ENCODE measurements at places on chromosomes 2 and 18.
A peak's percentile ranks its signal among the peaks of the same experiment; 100 is the strongest.

- no peak for DNase-seq
Measured at GRCh38 chr2:15159751-15160177, 401.4 kb downstream of the NBAS start.

DNA sequence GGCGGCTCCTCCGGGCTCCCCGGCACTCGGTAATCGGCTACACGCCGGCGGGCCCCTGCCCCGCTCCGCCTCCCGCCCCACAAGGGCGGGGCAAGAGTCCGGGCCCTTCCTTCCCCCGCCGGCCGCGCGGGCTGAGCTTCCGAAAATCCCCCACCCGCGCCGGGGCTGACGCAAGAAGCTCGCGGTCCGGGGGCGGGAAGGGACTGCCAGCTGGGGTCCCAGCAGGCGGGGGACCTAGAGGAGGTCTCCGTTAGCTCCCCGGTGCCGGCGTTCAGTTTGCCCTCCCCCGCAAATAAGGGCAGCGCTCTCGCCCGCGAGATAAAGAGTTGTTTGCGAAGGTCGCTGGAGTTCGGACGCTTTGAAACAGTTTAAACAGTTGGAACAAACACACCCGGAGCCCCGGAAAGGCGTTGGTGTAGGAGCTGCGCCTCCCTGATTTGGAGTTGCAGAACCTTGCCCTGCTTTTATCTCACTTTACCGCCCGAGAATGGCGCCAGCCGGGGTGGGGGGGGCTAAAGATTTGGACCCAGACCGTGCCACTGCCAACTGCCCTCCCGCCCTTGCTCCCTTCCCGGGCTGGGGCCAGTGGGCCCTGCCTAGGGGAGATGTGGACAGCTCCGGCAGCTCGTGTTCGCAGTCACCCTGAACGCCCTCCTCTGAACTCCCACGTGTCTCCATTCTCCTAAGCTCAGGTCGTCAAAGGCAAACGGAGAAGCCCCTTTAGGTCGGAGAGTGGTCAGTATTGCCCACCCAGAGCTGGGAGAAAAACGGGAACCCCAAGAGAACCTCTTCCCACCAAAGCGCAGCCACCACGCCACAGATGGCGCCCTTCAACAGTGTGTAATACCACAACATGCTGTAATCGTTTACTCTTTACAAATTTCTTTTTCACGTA, at the start of gene NFE2L2:
TSS of gene NFE2L2 (minus strand) at position 35 of the 895 bp plus-strand sequence. CDS start 151 bp downstream, outside the sequence.
- no peak for DNase-seq

GRCh38 chr2:125172181-125172580, 1147.1 kb downstream of the CNTNAP5 start:
- no peak for DNase-seq

- DNase-seq = no peak
Measured at GRCh38 chr2:231722721-231723307, 14.5 kb downstream of the PTMA start.

DNA sequence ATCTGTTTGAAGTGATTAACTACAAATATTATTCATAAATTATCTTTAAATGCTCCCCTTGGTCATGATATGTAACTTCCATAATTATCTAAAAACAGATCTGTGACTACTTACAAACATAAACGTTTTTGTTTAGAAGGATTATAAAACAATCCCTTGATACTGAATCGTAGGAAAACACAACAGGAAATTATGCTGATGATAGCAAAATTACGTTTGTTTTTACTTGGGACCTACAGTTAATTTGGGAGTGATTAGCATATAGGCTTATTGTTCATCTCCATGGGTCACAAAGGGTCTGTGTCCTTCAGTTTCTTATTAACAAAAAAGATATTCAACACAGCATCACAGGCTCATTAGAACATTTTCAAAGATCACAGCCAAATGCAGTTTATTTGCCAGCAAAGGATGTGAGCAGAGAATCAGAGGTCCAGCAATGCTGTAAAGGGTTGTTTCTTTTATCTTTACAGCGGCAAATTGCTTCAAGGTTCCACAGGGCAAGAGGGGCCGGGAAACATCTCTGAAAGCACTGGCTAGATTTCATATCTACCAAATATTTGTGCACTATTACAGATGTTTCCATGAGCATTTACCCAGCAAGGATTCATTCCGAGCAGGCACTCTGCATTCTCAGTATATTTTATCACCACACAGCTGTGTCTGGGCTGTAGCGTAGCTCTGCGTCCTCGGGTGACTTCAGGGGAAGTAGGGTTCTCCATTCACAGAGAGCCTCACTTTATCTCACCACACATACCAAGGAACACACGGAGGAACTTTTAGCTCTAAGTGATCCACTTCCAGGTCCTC, 4.1 kb downstream of the CCDC195 start:
- DNase-seq = no peak

- DNase-seq = no peak
Measured at GRCh38 chr18:27528925-27529521, 343.9 kb upstream of the CHST9 start.

DNA sequence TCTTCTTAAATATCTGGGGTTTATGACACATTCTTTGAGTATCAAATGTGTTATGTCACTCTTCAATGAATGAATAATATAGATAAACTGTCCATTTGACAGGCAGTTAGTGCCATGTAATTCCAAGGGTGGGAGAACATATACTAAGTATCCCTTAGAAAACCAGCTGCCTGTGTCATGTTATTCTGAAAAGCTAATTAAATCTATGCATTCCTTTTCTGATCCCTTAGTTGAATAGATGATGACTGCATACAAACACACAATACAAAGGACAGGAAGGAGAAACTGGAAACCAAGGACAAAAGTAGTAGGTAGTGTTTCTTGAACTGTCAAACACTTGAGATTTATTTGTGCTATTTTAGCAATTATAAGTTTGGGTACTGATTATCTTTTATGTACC, 8.3 kb downstream of the ARHGAP28 start:
- DNase-seq = no peak

GRCh38 chr2:118059919-118060478, 28.3 kb upstream of the INSIG2 start:
- DNase-seq = peak; percentile 87

DNA sequence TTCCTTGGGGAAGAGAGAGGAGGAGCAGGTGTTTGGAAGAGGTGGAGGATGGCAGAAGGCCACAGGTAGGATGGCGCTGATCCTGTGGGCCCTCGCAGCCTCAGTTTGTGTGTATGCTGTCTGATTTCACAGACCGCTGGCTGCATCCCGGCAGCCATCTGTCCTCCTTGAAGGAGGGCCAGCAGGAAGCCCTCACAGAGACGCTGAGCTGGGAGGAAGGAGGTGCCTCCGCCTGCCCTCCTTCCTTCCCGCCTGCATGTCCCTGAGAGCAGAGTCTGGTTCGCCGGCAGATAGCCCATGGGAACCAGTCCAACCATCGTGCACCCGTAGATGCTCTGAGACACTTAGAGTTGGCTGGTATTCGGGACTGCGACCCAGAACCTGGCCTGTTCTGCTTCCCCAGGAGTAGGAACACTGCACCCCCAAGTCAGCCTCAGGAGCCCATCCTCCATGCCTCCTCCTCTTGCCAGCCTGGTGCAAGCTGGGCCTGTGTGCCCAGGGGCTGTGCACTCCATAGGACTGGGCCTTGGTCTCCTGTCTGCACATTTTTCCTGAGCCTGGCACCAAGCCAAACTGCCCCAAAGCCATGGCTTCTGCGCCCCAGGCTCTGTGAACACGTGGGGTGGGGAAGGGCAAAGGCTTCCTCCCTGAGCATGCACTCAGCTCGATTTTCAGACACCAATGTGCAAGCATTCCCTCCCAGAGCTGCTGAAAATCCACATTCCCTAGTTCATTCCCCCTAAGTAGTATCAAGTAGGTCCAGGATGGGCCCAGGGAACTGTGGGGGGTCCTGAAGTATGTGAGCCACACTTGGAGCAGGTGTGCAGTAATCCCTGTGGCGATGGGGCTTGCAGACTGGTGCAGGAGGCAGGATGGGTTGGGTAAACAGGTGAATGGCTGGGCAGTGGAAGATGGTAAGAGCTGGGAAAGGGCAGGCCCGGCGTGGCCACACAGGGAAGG, 115.6 kb downstream of the SEPTIN10 start:
- DNase-seq = no peak

GRCh38 chr2:85741833-85742455, 11.8 kb upstream of the ATOH8 start:
- no peak for DNase-seq

GRCh38 chr18:24368749-24369148, 28.9 kb downstream of the OSBPL1A start:
- DNase-seq = no peak

- DNase-seq = no peak
Measured at GRCh38 chr2:199316851-199317250, 140.9 kb downstream of the SATB2 start.

- no peak for DNase-seq
Measured at GRCh38 chr18:59467497-59467896, 108.4 kb upstream of the LMAN1 start.

DNA sequence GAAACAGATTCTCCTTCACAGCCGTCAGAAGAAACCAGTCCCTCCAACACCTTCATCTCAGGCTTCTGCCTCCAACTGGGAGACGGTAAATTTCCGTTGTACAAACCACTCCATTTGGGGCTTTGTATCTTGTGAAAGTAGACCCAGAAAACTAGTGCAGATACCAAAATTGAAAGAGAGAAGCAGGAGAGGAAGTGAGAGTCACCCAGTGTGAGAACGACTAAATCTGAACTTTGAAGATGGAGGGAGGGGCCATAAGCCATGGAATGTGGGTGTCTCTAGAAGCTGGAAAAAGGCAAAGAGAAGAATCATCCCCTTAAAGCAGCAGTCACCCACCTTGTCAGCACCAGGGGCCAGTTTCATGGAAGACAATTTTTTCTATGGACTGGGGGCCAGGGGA, 88.3 kb upstream of the LRATD1 start:
- DNase-seq = no peak

DNA sequence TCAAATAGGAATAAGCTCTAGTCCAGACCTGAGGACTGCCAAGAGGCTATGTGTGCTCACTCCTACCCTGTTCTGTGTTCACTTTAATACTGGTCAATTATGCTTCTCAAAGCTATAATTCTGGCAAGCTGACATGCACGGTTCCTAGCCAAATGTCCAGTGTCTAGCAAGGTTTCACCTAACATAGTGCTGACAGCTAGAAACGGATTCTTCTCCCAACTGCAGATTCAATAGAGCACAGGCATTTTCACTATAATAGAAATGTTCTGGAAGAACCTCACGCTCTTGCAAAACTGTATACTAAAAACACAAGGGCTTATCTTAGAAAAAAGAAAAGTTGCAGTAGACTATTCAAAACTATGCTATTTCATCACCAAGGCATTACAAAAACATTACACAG, 45.1 kb downstream of the HDAC4 start:
- DNase-seq = no peak

DNA sequence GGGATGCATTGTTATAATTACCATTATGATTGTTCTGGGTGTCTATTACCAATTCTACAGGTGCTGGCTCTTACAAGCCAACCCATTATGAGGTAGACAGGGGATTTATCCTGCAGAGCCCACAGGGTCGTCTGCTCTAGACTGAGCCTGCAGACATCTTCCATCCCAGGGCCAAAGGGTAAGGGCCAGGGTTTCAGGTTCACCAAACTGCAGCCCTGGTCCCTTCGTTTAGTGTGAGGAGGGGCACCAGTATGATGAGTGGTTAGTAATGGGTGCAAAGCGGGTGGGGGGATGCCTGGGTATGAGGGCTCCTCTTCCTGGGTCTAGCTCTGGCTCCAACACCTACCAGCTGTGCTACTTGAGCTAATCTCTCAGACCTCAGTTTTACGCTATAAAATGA, 1.2 kb upstream of the ARID5A start:
- no peak for DNase-seq

Data from BJ (cell line).